Activated T-cell treated with anti-CD3 and anti-CD28 coated beads, Interleukin-2, amount 50 U/mL, for 48 hours (primary cell): ENCODE measurements at places on chromosomes 5 and 9.

DNA sequence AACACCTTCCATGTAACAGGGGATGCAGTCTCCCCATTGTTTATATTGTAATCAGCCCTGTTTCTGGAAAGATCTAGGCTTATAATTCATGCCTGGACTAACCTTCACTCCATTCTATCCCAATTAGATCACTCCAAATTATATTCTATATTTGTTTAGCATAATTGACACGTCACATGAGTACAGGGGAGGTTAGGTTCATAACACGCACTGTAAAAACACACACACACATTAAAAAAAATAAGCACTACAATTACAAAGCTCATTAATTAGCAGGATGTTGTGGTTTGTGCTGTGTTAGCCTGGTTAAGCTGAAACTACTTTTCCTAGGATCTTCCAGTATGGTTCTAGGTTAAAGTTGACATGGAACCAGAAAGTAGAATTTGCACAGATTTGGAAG is 126.0 kb downstream of the MLLT3 start:
- DNase-seq, result no peak

GRCh38 chr5:111271885-111272284 is 47.7 kb downstream of the CAMK4 start:
- no peak for DNase-seq

DNA sequence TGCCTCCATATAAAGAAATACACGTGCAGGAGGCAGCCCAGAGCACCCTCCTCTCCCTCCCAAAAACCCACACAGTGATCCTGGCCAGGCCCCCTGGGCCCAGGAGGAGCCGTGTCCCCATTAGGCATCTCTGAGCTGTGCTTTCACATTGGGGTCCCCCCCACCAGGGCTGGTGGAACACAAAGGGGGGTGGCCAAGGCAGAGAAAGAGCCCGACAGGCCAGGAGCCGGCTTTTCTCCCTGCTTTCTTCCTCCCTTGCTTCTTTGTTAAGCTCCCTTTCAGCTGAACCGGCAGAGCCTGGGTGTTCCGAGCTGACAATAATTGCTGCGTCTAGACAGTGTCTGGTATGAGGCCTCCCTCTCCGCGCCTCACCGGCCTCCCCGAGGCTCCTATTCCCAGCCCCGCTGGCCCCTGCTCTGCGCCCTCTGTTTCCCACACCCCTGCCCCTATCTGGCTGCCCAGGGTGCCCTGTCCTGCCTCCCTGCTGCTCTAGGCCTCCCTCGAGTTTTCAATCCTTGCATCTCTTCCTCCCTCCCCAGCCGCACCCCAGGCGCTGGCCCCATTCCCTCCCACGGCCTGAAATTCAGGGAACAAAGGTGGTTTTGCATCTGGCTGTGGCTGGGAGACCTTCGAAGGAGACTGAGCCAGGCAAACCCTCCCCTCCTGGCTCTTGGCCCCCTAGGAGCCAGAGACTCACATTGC is 120.6 kb downstream of the C9orf50 start:
- DNase-seq, result no peak

DNA sequence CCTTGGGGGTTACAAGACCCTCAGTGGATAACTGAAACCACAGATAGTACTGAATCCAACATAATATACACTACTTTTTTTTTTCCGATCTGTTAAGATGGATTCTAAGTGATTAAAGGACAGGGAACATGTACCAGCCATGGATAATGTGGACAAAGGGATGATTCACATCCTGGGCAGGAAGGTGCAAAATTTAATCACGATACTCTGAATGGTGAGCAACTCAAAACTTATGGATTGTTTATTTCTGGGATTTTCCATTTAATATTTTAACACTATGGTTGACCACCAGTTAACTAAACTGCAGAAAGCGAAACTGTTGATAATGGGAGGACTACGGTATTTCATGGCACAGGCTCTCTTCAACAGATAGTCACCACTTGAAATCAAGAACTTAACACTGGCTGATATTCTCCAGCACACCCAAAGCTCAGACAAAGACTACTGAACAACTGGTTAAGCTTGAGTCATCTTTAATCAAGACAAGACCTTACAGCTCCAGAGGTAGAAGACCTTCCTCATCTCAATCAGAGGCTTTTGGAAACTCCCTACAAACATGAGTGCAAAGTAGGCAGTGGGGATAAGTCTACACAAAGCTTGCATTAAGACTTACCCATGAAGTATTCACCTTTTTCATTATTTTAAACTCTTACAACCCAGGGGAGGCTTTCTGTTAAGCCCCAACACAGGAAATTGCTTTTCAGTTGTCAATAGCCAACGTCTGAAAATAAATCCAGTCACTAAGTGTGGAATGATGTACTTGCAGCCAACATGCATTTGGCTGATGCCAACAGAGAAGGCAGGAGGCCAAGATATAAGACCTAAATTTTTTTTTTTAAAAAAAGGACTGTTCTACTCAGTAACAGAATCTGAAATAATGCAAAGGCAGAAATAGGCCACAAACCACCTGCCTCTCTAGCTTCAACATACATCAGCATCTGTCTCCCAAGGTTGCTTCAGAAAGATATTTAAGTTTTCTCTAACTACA is 78.7 kb downstream of the ELAVL2 start:
- DNase-seq, result no peak

DNA sequence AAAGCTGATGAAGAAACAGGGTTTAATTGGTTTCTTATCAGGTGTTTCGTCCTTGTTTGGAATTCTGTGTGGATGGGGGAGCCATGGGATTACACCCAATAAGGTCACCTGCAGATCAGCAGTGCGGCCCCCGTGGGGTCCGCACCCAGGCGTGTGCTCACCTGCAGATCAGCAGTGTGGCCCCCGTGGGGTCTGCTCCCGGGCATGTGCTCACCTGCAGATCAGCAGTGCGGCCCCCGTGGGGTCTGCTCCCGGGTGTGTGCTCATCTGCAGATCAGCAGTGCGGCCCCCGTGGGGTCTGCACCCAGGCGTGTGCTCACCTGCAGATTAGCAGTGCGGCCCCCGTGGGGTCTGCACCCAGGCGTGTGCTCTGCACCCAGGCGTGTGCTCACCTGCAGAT is 41.7 kb upstream of the CEP72 start:
- no peak for DNase-seq

DNA sequence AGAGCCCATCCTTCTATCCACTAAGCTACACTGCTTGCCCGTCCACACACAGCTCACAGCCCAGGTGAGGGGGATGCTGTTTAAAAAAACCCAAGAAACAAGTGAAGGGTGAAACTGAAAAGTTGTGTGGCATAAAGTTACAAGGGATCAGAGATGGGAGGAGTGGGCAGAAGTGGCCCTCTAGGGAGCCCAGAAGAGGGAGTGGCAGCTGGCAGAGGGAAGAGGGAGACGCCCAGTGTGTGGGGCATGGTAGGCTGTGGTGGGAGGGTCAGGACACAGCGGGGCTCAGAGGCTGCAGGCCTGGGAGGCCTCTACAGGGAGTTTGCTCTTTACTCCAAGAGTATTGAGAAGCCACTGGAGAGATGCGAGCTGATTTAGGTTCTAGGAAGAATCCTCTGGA is 30.1 kb upstream of the HRH2 start:
- no peak for DNase-seq

- DNase-seq, result no peak
Observed at GRCh38 chr5:112793201-112793600, 55.5 kb downstream of the APC start.

GRCh38 chr5:150036513-150036912 is 36.0 kb downstream of the HMGXB3 start:
- DNase-seq, result no peak

DNA sequence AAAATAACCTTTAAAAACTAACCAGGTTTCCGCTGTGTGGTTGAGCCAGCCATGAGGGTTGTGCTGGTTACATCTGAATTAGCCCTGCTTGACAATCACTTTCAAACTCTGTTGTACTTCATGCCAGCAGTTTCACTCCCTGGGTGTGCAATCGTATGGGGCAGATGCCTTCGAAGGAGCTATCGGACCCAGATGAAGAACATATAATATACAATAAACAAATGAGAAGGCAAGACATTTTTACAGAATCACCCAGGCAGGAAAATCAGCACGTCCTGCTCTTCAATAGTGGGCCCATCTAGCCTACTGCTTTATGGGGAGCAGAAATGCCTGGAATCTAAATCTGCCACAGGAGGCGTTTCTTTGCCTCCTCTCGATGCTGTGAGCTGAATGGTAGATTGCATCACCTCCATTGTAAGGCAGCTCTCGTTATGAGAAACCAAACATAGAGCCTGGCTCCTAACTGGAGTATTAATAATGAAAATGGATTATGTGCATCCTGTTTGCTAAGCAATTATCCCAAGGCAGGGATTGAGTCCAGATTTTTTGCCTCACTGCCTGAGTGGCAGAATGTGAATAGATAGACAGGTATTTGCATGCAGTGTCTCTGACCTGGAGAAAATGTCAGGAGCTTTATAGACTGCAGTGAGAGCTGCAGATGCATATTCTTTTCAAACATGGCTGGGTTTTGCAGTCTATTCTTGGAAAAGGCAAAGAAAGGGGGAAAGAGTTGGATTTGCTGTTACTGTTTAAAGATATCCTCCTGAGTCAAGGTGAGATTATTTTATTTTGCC is 143.3 kb upstream of the SMARCA2 start:
- no peak for DNase-seq

- no peak for DNase-seq
Observed at GRCh38 chr5:51188001-51188591, 195.2 kb upstream of the ISL1 start.

DNA sequence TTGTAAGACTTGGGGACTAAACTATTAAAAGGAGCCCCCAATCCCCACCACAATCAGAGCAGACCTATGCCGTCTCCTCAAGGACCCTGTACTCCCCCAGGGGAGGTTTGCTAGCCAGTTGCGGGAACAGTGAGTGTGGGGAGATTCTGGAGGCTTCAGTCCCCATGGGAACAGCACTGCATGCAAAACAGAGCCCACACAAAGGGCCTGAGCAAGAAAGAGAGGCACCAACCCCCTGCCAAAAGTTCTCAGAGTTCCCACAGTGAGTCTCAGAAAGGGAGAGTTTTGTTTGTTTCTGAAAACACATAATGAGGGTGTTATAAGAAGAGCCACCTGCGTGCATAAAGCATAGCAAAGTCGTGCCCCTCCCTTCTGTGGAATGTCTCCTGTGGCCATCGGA is 56.6 kb downstream of the CFAP90 start:
- DNase-seq, result no peak

- no peak for DNase-seq
Observed at GRCh38 chr9:80204054-80204453, 632.3 kb downstream of the TLE4 start.

DNA sequence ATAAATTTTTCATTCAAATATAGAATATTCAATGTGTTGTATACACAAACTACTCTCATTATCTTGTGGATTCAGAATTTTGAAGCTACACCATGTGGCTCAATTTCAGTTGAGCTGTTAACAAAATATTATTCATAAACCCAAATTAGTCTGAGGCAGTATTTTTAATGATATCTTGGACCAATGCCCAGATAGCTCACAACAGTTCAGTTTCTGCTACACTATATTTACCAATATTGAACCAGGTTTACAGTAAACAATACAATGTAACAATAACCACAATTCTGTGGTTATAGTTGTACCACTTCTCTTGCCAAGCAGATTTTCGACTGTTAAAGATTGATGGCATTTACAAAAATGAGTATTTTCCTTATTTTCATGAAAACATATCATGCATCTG is 99.9 kb downstream of the SSBP2 start:
- DNase-seq, result no peak

DNA sequence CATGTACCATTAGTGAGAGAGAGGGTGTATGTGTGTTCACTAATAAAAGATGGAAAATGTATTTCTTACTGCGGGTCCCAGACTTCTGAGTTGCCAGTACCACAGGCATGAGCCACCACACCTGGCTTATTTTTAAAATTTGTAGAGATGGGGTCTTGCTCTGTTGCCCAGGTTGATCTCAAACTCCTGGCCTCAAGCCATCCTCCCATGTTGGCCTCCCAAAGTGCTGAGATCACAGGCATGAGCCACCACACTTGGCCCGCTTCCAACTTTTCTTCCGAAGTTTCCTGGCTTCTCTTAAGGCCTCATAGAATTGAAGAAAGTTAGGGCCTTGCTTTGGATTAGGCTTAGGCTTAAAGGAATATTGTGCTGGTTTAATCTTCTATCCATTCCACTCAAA is 40.4 kb upstream of the F2RL2 start:
- no peak for DNase-seq

- DNase-seq, result no peak
Observed at GRCh38 chr5:160315968-160316367, 3.6 kb upstream of the CCNJL start.

DNA sequence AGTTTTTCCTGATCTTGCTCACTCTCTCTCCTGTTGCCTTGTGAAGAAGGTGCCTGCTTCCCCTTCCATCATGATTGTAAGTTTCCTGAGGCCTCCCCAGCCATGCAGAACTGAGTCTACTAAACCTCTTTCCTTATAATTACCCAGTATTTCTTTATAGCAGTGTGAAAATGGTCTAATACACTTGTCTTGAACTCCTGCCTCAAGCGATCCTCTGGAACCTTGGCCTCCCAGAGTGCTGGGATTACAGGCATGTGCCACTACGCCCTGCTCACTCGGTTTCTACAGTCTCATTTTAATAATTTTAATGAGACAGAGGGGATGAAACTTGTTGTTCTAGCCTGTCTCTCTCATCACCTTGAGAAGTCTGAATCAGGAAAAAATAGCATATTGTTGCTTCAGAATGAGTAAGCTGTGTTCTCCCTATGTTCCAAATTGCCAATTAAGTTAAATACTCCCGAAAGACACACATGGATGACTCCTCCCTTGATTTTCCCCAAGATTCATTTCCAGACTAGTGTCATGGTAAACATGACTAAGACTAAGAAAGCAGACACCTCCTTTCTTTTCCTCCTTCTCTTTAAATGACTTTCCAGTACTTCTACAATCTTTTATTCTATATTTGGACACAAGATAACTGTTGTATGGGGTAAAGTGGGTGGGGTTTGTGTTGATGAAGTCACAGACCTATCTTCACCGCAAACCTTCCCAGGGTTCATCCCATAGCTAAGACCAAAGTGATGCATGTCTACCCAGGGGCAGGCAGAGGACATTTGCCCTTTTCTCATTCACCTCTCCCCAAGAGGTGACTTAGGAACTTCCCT is 7.8 kb upstream of the DNAJC18 start:
- DNase-seq, result peak; percentile 67

DNA sequence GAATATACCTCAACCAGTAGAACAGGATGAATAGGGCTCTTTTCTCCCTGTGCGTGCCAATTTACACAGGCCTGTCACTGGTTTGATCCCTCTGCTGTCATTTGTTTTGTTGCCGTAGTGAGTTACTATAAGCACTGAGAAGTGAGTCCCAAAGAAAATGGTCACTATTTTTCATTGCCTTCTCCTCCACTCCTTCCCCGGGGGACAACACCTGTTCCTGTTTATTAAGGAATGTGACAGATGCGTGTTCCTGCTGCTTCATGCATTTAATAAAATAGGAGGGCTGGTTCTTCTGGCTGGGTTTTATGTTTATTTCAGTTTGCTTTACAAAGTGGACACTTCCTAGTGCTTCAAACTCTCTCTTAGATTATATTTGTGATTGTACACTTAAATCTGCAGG is 6.4 kb downstream of the THBS4 start:
- DNase-seq, result no peak

GRCh38 chr5:168086104-168086610 is 205.3 kb upstream of the WWC1 start:
- no peak for DNase-seq

- no peak for DNase-seq
Observed at GRCh38 chr5:122327110-122327509, 15.1 kb downstream of the SNCAIP start.

- DNase-seq, result no peak
Observed at GRCh38 chr5:77907786-77908185, 131.6 kb upstream of the TBCA start.
